ENCODE measurements at places on chromosomes 1 and 21. TPM values are rescaled to one million over a fixed set of nuclear protein-coding genes. Genes with fewer than 3 reads are reported as not detected.

The CAMK1G gene
- not detected for total RNA-seq

DNA sequence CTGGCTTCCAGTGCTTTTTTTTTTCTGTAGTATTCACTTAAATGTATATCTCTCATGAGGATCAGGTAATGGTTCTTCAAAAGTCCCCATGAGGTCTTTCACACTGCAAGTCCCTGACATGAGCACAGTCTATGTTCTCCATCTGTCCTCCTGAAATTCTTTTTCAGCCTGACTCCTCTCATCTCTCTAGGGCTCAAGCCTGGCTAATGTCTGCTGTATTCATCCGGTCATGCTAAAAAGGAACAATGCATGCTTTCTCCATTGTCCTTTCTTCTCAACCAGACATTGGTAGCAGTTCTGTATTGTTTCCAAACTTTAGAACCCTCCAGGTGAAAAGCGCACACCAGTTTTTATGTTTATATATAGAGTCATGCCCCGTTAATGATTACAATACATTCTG, 368.3 kb upstream of the OLFM3 start:
- DNase-seq, result no peak
- no peaks in the 10 kb centered on the region for H3K27me3 ChIP-seq
- H3K4me1 ChIP-seq, result no peaks in the 10 kb centered on the region

The OR2T33 gene
- not detected for total RNA-seq

The ZNF593OS gene
- total RNA-seq, result not detected

The DNAJC6 gene
- total RNA-seq, result 4.3 TPM

DNA sequence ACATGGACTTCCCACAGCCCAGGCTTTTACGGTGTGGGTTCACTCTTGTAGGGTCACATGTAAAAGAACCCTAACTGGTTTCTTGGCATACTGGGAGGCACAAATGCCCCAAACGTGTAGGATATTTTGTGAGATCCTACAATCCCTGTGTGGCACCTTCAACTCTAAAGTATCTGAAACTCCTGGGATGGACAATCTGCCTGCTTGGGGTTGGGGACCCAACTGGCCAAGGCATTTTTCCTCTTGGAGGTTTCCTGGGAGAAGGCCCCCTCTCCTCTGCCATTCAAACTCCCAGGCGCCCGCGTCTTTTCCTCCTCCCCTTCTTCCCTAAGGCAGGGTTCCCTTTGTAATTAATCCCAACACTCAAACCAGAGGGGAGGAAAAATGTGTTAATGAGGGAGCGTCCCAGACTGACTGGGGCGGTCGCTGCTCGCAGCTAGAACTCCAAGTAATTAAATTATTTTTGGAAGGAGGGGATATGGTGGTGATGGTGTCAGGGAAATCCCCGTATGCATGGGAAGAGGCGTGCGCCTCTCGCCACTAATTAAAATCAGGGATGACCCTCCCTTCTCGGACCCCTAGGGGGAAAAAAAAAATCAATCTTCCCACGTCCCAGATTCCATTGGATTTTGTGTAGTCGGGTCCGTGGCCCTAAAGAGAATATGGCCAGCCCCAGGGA, 681 bp upstream of the VANGL2 start:
- peaks cover 9% of the 10 kb centered on the region for H3K27me3 ChIP-seq
- DNase-seq, result no peak
- no peak overlapping the region for H3K4me3 ChIP-seq
- H3K4me1 ChIP-seq, result peaks cover 15% of the 10 kb centered on the region

- H3K27ac ChIP-seq, result no peak overlapping the region
- H3K4me3 ChIP-seq, result no peak overlapping the region
- DNase-seq, result no peak
- H3K27me3 ChIP-seq, result no peaks in the 10 kb centered on the region
Observed at GRCh38 chr21:24832961-24833360, 774.3 kb downstream of the MRPL39 start.

- H3K27ac ChIP-seq, result no peak overlapping the region
- no peaks in the 10 kb centered on the region for H3K27me3 ChIP-seq
- no peak for DNase-seq
- H3K4me1 ChIP-seq, result no peaks in the 10 kb centered on the region
Observed at GRCh38 chr1:170166518-170167180, 20.9 kb downstream of the NTMT2 start.

DNA sequence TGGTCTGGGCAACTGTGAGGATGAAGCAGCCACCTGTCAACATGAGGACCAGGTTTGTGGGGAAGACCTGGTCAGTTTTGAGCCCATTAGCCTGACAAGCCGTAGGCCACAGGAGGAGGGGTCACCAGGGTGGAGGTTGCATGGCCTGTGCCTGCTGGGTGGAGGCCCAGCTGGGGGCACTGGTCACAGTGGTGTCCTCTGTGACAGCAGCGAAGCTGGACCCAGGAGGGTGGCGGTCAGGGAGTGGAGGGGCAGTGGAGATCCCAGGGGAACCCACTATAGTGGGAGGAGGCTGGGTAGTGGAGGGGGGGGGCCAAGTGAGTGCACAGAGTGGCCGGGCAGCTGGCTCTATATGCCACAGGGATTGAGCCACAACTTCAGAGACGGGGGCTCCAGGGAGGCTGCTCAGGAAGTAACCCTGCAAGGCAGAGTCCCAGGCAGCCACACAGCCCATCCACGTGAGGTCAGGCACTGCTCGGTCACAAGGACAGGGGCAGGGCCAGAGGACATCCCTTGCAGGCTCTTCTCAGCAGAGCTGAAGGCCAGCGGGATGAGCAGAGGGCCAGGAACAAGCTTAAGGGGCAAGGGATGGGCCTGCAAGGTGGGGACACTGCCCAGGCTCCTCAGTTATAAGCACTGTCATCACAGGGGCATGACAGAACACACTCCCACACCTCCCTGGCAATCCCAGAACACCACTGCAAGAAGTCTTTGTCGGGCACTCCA, 2.3 kb upstream of the C1orf35 start:
- H3K36me3 ChIP-seq, result peaks cover 17% of the 10 kb centered on the region
- no peak for DNase-seq
- H3K27me3 ChIP-seq, result no peaks in the 10 kb centered on the region
- no peak overlapping the region for H3K4me3 ChIP-seq
- peaks cover 41% of the 10 kb centered on the region for H3K4me1 ChIP-seq

- H3K27ac ChIP-seq, result no peak overlapping the region
- H3K4me1 ChIP-seq, result no peaks in the 10 kb centered on the region
- no peak overlapping the region for H3K4me3 ChIP-seq
- H3K36me3 ChIP-seq, result no peaks in the 10 kb centered on the region
- no peak for DNase-seq
Observed at GRCh38 chr1:14443164-14443787, 155.2 kb upstream of the KAZN start.

- no peak overlapping the region for H3K4me3 ChIP-seq
- H3K4me1 ChIP-seq, result no peaks in the 10 kb centered on the region
- H3K27me3 ChIP-seq, result no peaks in the 10 kb centered on the region
- no peak for DNase-seq
- H3K27ac ChIP-seq, result no peak overlapping the region
Observed at GRCh38 chr1:34684266-34684665, 70.6 kb upstream of the GJB5 start.

The MAP3K7CL gene
- 10.1 TPM for total RNA-seq

GRCh38 chr21:35223480-35224156, 174.5 kb upstream of the RUNX1 start:
- H3K36me3 ChIP-seq, result no peaks in the 10 kb centered on the region
- H3K4me3 ChIP-seq, result no peak overlapping the region
- H3K27me3 ChIP-seq, result no peaks in the 10 kb centered on the region
- peaks cover 43% of the 10 kb centered on the region for H3K4me1 ChIP-seq
- no peak for DNase-seq

The C1orf116 gene
- 0.14 TPM for total RNA-seq

The CRNN gene
- not detected for total RNA-seq

- no peak for DNase-seq
- no peaks in the 10 kb centered on the region for H3K36me3 ChIP-seq
- H3K27ac ChIP-seq, result no peak overlapping the region
- no peaks in the 10 kb centered on the region for H3K4me1 ChIP-seq
Observed at GRCh38 chr1:24727501-24728216, 17.6 kb upstream of the CLIC4 start.

GRCh38 chr1:35592991-35593769, 20.1 kb downstream of the TFAP2E start:
- peaks cover 7% of the 10 kb centered on the region for H3K4me1 ChIP-seq
- no peak overlapping the region for H3K4me3 ChIP-seq
- DNase-seq, result no peak
- no peaks in the 10 kb centered on the region for H3K27me3 ChIP-seq
- no peak overlapping the region for H3K27ac ChIP-seq

DNA sequence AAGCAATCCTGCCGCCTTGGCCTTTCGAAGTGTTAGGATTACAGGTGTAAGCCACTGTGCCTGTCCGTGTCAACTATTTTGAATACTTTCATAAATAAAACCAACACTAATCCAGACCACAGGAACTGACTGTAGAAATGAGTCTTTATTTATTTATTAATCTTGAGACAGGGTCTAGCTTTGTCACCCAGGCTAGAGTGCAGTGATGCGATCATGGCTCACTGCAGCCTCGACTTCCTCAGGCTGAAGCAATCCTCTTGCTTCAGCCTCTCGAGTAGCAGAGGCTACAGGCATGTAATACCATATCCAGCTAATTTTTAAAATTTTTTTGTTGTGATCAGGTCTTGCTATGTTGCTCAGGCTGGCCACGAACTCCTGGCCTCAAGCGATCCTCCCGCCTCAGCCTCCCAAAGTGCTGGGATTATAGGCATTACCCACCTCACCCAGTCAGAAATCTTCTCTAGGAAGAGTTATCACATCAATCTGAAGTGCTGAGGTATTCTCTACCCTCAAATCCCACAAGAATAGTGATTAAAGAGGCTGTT, 21.7 kb upstream of the CPLANE2 start:
- no peak for DNase-seq
- no peak overlapping the region for H3K27ac ChIP-seq
- no peak overlapping the region for H3K4me3 ChIP-seq
- H3K4me1 ChIP-seq, result no peaks in the 10 kb centered on the region

- H3K4me3 ChIP-seq, result no peak overlapping the region
- H3K36me3 ChIP-seq, result no peaks in the 10 kb centered on the region
- peaks cover under 1% of the 10 kb centered on the region for H3K27me3 ChIP-seq
Observed at GRCh38 chr1:206133751-206134415, 16.7 kb upstream of the AVPR1B start.

GRCh38 chr1:182235952-182236650, 155.5 kb downstream of the GLUL start:
- H3K27me3 ChIP-seq, result no peaks in the 10 kb centered on the region
- DNase-seq, result no peak
- H3K36me3 ChIP-seq, result no peaks in the 10 kb centered on the region

- H3K4me1 ChIP-seq, result no peaks in the 10 kb centered on the region
- no peaks in the 10 kb centered on the region for H3K36me3 ChIP-seq
- no peak overlapping the region for H3K27ac ChIP-seq
- H3K27me3 ChIP-seq, result no peaks in the 10 kb centered on the region
- DNase-seq, result no peak
Observed at GRCh38 chr1:164618202-164618564, 59.2 kb downstream of the PBX1 start.

DNA sequence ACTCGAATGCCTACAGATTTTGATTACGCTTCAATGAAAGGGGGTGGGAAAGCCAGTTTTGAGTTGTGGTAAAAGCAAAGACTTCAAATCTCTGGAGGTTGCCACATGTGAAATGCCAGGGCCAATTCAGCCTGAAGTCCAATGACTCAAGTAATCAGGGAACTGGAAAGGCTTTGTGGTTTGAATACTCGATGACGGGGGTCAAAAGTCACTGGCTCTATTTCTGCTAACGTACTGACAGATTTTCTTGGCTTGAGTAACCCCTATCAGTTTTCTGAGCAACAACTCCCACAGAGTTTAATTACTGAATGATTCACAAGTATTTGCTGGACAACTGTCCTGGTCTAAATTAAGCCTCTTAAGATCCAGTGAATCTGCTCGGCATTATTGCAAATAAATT, 152.2 kb downstream of the SIPA1L2 start:
- H3K36me3 ChIP-seq, result no peaks in the 10 kb centered on the region
- no peak for DNase-seq
- no peak overlapping the region for H3K27ac ChIP-seq
- no peak overlapping the region for H3K4me3 ChIP-seq
- H3K4me1 ChIP-seq, result no peaks in the 10 kb centered on the region

The LRRC8B gene
- total RNA-seq, result 15.6 TPM

The PCSK9 gene
- not detected for total RNA-seq

DNA sequence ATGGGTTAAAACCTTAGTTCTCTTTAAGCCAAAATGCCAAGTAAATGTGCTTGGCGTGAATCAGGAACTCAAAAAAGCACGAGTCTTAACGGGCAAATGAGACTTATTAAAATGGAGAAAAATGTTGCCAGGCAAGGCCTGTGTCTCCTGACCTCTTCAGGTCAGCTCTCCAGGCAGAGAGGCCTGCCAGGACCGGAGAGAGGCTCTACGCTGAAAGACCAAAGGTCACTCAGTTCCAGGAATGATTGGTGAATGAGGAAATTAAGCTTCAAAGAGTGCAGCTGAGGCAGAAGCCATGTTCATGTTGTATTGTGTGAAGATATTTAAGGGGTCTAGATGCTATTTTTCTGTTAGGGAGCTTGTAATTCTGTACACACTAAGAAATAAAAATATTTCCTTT, 66.6 kb downstream of the SPAG17 start:
- no peak for DNase-seq
- no peaks in the 10 kb centered on the region for H3K36me3 ChIP-seq

The KCNA3 gene
- total RNA-seq, result 124 TPM

The RC3H1 gene
- 49.2 TPM for total RNA-seq

DNA sequence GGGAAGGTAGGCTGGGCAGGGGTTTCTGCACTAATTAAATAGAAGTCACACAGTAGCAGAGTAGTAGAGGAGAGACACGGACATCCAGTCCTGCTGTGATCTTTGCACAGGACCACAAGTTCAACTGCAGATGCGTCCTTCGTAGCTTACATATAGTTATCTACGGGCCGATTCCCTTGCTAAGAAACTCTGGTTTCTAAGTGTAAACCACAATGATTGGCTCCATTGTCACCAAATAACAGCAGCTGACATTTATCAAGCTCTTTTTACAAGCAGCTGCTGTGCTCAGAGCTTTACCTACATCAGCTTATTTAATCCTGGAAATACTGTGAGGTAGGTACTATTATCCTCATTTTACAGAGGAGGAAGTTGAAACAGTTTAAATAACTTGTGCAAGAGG, 3.1 kb downstream of the SLC45A3 start:
- peaks cover 5% of the 10 kb centered on the region for H3K27me3 ChIP-seq
- H3K4me1 ChIP-seq, result peaks cover 9% of the 10 kb centered on the region
- H3K36me3 ChIP-seq, result no peaks in the 10 kb centered on the region
- no peak overlapping the region for H3K27ac ChIP-seq

DNA sequence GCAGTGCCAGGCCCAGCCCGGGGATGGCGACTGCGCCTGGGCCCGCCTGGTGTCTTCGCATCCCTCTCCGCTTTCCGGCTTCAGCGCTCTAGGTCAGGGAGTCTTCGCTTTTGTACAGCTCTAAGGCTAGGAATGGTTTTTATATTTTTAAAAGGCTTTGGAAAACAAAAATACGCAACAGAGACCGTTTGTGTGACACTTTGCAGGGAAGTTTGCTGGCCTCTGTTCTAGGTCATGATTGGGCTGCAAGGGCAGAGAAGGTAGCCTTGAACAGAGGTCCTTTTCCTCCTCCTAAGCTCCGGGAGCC, 719 bp downstream of the SOD1 start:
- DNase-seq, result peak; percentile 35
- peak overlapping the region; percentile 77 for H3K27ac ChIP-seq
- H3K36me3 ChIP-seq, result peaks cover 6% of the 10 kb centered on the region
- H3K4me3 ChIP-seq, result peak overlapping the region; percentile 70
- H3K27me3 ChIP-seq, result no peaks in the 10 kb centered on the region

The ATAD3C gene
- total RNA-seq, result 1.6 TPM

Data from CD4-positive, alpha-beta memory T cell (primary cell).